ENCODE measurements at places on chromosomes 7 and 10.
A peak's percentile ranks its signal among the peaks of the same experiment; 100 is the strongest.

- DNase-seq, result no peak
Measured at GRCh38 chr7:94374721-94375566, 19.8 kb upstream of the COL1A2 start.

DNA sequence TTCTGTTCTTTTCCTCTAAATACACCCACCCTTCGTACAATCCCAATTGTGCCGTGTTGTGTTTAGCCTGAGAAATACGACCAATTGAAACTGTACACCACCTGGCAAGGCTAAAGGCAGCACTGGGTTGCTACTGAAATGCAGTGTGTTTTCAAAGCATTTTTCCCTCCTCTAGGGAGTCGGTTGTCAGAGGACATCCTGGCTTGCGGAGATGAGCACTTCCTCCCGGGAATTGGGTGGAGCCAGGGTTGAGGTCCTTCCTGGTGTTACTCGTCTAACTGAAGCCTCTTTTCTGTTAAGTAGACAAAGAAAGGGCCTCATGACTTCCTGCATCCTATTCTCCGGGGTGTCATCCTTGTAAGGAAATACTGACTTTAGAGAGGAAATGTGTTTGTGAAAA is 133.5 kb downstream of the MTPAP start:
- no peak for DNase-seq

DNA sequence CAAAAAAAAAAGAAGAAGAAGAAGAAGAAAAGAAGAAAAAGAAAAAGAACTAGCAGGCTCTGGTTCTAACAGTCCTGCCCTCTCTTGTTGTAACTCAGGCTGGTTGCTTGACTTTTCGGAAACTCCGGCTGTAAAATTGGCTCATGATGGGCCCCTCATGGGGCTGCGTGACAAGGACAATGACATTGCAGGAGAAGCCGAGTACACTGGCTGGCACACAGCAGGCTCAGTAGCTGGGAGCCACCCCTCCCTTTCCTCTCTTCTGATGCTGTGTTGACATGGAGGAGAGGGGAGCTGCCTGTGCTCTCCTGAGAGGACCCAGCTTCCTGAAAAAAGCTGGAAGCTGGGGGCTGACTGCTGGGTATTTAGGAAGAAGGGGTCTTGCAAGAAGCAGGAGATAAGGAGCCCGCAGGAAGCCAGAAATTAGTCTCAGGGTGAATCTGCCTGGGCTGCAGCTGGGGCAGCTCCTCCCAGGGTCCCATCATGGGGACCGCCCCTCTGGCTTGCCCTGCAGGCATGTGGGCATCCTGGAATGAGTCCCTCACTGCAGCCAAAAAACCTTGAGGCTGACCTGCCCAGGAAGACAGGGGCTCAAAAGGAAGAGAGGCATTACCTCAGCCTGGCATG is 14.6 kb upstream of the GPR26 start:
- no peak for DNase-seq

- peak; percentile 70 for DNase-seq
Measured at GRCh38 chr10:119205894-119206602, 1.3 kb upstream of the GRK5 start.

DNA sequence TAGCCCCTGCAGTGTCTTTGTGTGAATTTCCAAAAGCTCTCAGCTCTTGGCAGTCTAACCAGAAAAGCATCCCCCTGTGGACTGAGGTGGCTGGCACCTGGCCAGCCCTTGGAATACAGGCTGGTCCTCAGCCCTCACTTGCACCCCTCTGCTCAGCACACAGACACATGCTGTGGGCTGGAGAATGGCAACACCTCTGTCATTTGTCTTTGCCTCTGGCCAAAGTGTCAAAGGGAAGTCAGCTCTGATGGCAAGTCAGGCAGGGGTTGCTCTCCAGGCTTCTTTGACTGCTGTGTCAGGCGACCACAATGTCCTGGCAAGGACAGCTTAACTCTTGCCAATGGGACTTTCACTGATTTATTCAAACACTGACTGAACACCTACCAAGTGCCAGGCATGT is 724.8 kb downstream of the INHBA start:
- DNase-seq, result no peak

GRCh38 chr10:81251457-81252115 is 623.4 kb upstream of the NRG3 start:
- DNase-seq, result no peak

GRCh38 chr7:104794154-104794553 is 219.9 kb upstream of the KMT2E start:
- no peak for DNase-seq

- DNase-seq, result no peak
Measured at GRCh38 chr7:97346349-97346748, 228.9 kb downstream of the SDHAF3 start.

- DNase-seq, result no peak
Measured at GRCh38 chr7:130642383-130642782, 26.2 kb downstream of the COPG2 start.

- no peak for DNase-seq
Measured at GRCh38 chr7:31002256-31002655, 38.5 kb downstream of the GHRHR start.

DNA sequence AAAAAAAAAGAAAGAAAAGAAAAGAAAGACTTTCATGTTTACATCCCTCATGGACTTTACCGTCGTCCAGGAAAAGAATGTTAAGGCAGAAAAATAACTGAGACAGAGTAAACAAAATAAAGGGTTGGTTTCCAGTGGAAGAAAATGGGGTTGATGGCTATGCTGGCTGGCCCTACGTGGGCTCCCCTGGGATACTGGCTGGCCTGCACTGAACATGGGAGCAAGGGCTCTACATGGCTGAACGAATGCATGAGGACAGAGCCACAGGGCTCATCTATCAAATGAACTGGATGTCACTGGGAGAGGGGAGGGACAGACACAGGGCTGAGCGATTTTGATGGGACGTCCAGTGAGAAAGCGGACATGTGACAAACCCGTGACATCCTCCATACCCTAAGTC is 2.5 kb upstream of the UCMA start:
- DNase-seq, result no peak

DNA sequence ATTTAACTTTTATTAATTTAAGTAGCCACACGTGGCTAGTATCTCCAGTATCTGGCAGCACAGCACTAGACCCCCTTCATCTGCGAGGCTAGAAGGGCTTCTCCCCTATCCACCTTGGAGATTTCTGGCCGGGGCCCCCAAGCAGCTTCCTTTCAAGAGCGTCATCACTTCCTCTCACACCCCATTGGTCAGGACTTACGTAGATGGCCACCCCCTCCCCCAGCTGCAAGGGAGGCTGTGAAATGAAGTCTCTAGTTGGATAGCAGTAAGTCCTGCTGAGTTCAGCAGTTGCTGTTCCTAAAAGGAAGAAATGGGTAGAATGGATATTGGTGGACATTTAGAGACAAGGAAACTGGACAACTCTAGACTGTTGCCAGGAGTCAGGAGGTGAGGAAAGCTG is 33.8 kb upstream of the COMTD1 start:
- DNase-seq, result no peak

DNA sequence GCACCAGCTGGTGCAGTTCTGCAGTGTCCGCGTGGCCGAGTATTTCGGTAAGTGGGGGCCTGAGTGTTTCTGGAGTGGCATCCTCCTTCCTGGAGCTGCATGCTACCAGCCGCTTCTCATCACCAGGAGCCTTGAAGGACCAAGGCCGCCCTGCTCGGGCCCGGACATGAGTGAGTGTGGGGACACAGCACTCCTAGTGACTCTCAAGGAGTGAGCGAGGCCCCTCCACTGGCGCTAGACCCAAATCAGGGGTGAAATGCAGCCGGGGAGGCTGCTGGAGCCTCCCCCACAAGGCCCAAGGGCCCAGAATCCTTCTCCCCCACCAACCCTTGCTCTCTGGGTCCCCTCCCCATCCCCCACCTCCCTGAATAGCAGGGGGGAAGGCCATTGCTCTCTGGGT is 48.0 kb downstream of the CAMK2B start:
- DNase-seq, result no peak

DNA sequence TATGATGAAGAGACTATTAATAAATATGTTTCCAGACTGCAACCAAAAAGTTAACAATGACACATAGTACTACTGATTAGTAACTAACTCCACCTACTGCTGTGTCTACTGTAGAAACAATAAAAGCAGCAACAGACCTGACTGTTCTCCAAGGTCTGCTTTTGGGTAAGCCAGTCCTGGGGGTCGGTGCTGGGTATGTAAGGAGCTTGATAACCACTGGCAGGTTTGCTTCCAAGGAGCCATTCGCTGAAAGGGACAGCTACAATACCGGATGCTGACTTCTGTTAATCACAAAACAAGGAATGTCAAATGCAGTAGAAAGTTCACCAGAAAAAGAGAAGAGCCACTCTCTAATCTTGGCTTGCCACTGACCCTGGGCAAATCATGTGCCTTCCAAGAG is 17.7 kb downstream of the NCOA4 start:
- no peak for DNase-seq

GRCh38 chr10:6337382-6337781 is 134.7 kb downstream of the PFKFB3 start:
- no peak for DNase-seq

GRCh38 chr10:11962176-11962575 is 80.4 kb downstream of the UPF2 start:
- DNase-seq, result no peak

- no peak for DNase-seq
Measured at GRCh38 chr7:50145226-50145625, 52.2 kb upstream of the ZPBP start.

DNA sequence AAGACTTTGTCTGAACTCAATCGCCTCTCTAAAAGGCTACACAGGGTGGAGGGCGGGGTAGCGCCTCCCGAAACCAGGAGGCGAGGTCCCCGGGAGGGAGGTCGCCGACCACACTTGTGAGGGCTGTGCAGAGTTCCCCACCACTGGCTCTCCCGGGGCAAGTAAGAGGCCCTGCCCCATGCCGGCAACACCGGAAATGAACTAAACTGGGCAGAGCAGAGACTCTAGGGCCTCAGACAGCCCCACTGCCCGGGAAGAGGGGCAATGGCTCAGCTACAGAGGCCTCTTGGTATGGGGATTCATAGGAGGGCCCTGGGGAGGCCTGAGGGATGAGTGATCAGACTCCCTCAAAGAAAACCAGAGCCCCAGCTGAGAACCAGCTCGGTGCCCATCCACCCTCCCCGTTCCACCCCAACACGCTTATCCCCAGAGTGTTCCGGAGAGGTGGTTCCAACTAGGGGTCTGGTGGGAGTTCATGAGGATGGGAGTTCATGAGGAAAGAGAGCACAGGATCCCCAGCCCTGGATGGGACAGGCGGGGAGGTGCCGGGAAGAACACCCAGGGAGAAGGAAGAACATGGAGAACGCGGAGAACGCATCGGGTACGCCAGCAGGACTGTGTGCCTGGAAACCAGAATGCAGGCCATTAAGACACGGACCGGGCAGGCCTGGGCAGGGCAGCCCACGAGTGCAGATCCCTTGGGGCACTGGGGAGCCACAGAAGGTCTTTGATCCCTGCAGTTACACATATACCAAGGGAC is 89.4 kb upstream of the MYL10 start:
- no peak for DNase-seq

DNA sequence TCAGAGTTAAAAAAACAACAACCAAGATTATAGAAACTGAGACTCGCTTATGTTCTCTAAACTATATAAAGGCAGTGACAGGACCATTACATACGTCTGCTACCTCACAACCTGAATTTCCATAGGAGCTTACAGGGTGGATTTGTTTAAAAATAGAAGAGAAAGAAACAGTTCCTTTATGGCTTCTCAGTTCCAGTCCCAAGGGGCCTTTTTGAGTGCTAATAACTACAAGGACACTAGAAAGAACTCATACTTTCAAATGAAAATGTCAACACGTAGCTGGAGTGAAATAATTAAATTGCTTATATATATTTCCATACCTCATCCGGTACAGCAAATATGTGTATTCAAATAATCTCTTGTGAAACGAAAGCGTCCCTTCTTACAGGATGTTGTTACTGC is 19.7 kb downstream of the TSPAN12 start:
- no peak for DNase-seq

GRCh38 chr10:74928742-74929191 is 102.4 kb downstream of the KAT6B start:
- DNase-seq, result no peak

DNA sequence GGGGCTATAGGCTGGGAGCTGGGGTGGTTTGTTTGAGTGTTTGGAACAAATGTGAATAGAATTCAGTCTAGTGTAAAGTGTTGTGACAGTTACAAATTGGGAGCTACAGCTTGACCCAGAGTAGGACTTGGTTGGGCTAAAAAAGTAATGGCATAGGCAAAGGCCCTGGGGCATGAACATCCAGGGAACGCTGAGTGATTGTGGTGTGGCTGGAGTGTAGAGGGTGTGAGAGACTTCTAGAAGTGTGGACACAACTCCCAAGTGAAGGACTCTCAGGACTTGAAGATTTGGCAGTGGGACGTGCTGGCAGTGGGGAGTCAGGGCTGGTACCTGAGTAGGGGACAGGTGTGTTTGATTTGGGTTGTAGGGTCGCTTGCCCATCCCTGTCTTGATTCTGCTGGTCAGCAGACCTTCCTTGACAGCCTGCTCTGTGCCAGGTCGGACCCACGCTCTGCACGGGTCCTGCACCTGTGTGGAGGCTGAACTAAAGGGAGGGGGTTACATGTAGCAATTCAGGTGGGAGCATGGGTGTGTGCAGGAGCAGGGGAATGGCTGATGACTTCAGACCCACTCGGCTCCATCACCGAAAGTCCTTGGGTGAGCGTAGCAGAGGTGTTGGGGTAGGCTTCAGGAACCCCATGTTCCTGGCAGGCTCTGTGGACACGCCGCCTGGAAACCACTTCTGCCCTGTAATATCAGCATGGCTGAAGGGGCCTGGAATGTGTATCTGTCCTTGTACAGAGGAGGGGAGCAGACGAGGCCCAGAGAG is 43.3 kb downstream of the ZMIZ1 start:
- no peak for DNase-seq

- no peak for DNase-seq
Measured at GRCh38 chr10:55628260-55628701, 732.8 kb downstream of the ZWINT start.

DNA sequence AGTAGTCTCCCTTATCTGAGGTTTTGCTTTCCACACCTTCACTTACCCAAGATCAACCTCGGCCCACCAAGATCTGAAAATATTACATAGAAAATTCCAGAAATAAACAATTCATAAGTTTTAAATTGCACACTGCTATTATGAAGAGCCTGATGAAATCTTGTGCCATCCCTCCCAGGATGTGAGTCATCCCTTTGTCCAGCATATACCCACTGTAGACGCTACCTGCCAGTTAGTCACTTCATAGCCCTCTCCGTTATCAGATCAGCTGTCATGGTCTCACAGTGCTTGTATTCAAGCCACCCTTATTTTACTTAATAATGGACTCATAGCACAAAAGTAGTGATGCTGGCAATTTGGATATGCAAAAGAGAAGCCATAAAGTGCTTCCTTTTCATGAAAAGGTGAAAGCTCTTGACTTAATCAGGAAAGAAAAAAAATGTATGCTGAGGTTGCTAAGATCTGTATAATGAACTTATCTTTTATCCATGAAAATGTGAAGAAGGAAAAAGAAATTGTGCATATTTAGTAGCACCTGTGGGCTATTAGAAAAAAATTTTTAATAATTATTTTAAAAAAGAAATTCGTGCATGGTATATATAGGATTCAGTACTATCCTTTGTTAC is 9.8 kb upstream of the MRPS16 start:
- DNase-seq, result no peak

- no peak for DNase-seq
Measured at GRCh38 chr10:118818621-118819221, 64.0 kb upstream of the CACUL1 start.

- DNase-seq, result no peak
Measured at GRCh38 chr7:25864943-25865751, 286.9 kb upstream of the NFE2L3 start.

GRCh38 chr10:110610308-110610774 is 33.8 kb upstream of the RBM20 start:
- peak; percentile 50 for DNase-seq

Data from activated T-cell treated with anti-CD3 and anti-CD28 coated beads, Interleukin-2, amount 50 U/mL, for 48 hours (primary cell).